ENCODE measurements at places on chromosomes 13 and 19.

DNA sequence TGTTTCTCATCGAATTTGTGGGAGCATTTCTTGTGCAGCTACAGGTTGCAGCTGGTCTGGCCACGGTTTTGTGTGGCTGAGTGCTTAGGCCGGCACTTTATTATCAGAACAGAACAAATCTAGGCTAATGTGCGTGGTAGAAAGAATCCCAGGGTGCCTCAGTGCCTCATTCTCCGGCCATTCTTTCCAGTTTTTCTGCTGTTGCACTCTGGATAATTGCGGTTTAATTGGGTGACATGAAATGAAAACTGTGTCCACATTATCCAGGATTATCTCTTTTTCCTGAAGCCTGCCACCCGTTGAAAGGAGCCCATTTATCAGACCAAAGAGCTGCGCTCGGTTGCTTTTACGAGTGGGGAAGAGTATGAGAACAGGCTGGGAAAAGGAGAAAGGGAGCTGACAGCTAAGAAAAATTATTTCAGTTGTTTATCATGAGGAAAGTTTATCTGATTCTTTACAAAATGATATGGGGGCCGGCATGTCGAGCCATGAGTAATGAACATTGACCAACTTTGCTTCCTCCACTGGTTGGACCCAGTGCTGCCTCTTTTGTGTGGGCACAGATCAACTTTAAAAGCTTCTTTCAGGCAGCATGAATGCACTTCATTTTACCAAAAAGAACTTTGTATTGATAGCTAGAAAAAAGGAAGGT lies 117.0 kb upstream of the SOX21 start:
- DNase-seq: no peak

DNA sequence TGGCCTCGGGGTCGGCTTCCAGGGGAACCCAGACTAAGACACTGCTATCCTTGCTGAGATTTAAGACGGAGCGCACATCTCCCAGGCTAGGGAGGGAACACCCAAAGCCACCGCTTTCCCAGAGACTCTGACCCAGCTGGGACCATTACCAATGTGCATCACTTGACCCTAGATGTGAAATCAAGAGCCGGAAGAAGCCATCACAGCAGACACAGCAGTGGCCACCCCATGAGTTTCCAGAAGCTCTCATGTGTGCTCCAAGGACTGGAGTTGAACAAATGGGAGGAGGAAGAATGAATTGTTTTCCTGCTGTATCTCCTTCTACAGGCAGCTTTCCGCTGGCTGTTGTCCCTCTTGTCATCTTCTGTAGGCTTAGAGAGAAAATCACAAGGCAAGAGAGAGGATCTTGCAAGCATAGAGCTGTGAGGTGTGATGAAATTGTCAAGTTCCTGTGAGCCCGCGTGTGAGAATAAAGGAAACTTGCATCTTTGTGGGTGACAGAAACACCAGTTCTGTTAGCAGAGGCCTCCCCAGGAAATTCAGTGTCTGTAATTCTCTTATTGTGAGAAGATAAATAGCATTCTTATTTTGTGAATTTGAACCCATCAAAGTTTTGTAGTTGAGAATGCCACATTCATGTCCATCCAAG lies 711.8 kb downstream of the UQCRFS1 start:
- no peak for DNase-seq

DNA sequence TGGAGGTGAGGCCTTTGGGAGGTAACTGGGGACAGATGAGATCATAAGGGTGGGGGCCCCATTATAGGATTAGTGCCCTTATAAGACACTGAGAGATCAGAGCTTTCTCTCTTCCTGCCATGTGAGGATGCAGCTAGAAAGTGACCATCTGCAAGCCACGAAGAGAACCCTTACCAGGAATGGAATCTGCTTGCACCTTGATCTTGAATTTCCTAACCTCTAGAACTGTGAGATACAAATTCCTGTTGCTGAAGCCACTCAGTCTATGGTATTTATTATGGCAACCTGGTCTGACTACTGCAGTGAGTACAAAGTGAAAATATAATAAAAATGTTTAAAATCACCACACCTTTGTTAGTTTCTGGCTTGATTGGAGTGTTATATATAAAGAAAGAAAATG lies 388.0 kb downstream of the LMO7 start:
- DNase-seq: no peak

DNA sequence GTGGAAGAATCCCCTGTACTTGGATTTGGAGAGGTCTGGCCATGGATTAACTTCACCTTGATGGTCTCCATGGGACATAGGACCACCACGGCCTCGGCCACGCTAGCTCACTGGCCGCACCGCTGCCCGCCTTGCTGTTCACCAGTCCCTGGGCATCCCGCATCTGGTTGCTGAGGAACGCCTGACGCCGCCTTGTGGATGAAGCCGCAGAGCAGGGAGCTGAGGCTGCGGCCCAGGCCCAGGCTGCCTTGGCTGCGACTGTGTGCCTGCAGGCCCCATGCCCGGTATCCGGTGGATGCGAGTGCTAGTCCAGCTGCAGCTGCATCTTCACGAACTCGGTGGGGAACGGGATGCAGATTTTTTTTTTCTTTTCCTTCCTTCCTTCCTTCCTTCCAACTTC lies 1407.1 kb downstream of the UQCRFS1 start:
- no peak for DNase-seq

GRCh38 chr19:24004166-24004565 lies 82.8 kb upstream of the ZNF254 start:
- DNase-seq: no peak

DNA sequence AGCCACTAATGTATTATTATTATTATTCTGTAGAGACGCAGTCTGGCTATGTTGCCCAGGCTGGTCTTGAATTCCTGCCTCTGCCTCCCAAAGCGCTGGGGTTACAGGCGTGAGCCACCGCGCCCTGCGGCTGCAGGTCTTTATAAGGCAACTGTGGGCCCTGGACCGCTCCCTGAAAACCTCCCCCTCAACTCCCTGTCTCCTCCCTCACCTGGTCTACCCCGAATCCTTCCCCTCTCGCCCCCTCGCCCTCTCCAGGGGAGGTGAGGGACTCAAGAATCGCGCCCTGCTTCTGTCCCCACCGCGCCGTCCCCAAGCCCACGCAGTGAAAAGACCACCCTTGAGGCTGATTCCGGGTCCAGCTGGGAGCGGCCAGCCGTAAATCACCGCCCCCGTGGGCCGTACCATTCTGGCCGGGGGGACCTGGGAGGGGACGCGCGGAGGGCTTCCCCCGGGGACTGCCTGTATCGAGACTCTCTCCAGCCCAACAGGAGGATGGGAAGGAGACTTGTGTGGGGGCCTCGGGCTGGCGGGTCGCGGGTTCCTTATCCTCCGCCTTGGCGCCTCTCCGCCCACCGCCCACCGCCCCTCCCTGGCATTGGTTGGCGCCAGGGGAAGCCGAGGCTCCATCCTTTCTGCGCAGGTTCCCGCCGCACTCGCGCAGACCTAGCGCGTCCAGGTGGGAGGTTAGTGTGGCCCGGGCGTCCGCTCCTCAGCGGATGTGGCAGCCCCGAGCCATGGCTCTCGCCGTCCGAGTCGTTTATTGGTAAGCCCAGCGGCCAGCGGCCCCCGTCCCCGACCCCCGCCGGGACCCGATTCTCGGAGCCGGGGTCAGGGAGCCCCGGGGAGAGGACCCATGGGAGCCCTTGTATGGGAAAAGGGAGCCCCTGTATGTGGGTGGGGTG lies at the start of gene SELENOW:
Gene SELENOW, plus strand, starts transcription at position 655 of the 905 bp plus-strand sequence. Its CDS starts 83 bp downstream, at position 738.
- DNase-seq: peak; percentile 63

DNA sequence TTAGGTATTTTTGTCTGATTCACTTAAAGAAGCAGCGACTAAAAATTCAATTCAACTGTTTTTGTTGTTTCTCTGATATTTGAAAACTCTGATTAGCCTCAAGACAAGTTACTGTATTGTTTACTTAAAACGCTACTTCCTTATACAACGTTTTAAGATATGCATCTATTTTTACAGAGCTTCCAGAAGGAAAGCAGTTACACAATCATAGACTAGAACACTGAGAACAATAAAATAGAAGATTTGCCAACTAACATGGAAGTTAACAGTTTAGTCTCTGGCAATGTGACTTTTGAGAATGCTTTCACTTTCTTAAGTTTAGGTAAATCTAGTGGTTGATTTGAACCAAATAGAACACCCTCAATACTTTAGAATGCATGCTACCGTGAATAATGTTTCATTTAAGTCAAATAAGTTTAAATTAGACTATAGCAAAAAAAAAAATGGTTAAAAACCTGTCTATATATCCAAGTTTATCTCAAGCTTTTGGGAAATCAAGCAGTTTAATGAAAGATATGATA lies 614.8 kb downstream of the DACH1 start:
- no peak for DNase-seq

DNA sequence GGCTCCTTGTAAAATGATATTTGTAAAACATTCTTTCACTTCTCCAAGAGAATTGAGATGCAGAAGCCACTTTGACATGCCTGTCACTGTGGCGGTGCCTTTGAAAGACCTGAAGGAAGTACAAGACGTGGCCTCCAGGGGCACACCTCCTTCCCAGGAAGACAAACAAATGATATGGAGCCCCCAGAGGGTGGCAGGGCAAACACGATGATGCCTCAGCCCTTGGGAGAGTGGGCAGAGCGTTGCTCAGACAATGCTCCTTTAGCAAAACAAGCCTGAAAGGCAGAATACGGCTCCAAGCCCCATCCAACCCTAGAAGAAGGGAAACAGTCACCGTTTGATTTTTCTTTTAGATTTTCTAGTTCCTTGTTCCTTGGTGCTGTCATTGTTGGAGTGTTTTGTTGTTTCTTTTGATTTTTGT lies 9.2 kb upstream of the ATP12A start:
- no peak for DNase-seq
